CD4-positive, alpha-beta T cell treated with Interleukin-6 at 100 ng/mL for 8 hours (primary cell): ENCODE measurements at places on chromosomes 3 and 15.
A peak's percentile ranks its signal among the peaks of the same experiment; 100 is the strongest.

- no peak for DNase-seq
These were observed 3.8 kb upstream of the LARP6 start for GRCh38 chr15:70857562-70858285.

GRCh38 chr15:52645916-52646315 lies 33.3 kb downstream of the ATOSA start:
- DNase-seq, result no peak

DNA sequence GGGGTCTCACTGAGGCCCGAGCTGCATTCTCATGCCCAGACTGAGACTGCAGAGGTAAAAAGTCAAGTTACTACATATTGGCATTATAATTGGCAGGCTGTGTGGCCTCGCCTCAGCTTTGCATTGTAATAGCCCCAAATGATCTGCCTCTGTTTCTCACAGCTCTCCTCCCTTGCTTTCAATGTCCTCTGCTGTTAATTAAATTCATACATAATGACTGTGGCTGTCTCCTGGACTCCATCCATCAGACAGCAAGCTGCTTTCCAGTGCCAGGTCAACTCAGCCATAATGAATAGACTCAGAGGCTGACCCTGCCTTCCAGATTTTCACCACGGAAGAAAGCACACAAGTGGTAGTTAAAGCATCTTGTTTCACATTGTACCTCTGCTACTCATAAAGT lies 7.6 kb upstream of the RTP4 start:
- no peak for DNase-seq

- no peak for DNase-seq
These were observed 17.0 kb downstream of the RAB43 start for GRCh38 chr3:129104498-129105079.

DNA sequence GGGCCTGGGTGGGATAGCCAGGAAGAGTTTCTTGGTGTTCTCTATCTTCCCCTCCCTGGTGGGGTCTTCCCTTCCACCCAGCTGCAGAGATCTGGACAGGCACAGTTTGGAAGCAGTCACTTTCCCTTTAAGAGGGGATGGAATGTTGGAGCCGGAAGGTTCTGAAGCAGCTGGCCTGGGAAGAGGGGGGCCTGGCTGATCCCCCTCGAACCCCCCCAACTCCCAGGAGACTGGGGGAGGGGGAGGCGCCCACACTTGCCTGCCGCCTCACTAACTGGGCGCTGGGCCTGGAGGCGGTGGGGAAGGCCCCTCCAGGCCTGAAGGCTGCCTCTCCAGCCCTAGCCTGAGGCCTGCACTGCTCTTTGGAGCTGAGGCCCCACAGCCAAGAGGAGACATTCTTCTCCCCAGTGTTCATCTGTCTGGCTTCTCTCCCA lies 1.4 kb downstream of the DVL3 start:
- DNase-seq, result no peak

- DNase-seq, result no peak
These were observed 41.4 kb downstream of the C3orf85 start for GRCh38 chr3:109177908-109178307.

- DNase-seq, result no peak
These were observed 2.2 kb downstream of the RPSA start for GRCh38 chr3:39408493-39409372.

GRCh38 chr3:43353923-43354670 lies 67.8 kb downstream of the SNRK start:
- no peak for DNase-seq

DNA sequence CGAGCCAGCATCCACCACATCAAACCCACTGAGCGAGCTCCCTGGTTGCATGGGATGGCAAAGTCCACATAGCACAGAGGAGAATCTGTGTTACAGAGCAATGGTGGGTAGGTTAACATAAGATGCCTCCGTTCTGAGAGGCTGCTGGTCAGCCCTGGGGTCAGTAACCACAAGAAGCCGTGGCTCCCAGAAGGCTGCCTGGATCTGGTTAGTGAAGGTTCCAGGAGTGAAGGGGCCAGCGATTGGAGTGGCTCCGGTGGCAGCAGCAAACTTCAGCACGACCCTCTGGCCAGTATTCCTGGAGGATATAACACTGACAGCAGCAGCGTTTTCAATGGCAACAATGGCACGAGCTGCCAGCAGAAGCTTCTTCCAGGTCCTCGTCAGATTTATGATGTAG lies 18.4 kb upstream of the PIGZ start:
- no peak for DNase-seq

DNA sequence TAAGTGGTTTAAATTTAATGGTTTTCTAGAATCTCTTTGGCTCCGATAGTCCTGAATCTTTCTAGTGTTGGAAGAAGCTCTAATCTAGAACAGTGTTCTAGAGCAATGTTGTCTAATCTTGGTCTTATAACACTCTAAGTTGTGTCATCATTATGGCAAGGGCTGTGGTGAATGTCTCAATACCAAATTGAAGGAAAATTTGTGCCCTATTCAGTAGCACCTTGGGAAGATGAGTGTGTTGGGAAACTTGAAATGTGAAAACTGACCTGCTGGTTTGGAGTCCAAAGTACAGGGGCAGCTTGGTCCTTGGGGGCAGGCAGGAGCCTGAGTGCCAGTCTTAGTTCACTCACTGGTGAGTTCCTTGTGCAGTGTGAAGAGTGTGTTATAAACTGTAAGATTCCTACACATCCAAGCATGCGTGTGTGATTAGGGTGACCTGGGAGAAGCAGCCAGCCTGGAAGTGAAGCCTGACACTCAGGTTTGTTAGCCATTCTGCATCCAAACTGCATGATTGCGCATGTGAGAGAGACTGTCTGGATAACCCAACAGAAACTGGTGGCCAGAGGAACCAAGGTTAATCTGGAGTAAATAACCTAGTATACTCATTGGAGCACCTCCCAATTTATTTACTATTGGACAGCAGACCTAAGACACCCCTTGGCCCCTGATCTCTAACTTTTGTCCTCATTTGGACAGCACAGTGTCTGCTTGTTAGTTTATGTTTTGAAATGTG lies 14.6 kb downstream of the ZNF592 start:
- no peak for DNase-seq

DNA sequence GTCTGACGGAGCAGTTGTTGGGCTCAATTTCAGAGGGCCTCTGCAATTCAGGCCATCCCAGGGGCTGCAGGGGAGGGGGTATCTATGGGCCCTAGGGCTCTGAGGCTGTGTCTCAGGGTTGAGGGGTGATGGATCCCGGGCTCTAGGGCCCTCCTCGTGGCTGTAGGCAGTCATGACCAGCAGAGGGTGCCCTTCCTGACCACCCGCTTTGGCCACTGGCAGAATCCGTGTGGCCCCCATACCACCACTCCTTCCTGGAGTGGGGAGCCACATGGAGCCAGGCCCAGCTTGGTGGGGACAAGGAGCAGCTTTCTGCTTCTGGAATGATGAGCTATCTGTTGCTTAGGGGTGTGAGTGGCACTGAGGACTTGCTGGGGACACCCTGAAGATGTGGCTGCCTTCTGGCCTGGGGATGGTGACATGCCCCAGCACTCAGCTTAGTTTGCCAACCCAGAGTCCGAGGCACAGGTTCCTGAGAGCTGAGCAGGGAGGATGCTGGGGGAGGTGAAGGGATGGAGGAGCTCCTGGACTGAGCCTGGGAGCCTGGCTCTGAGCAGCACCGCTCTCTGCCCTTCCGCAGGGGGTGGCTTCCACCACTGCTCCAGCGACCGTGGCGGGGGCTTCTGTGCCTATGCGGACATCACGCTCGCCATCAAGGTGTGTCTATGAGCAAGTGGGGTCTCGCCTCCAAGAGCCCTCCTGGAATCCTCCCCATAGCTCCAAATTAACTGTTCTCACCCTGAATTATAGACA lies 20.2 kb downstream of the HDAC11 start:
- DNase-seq, result no peak

GRCh38 chr3:130635285-130635684 lies 111.3 kb downstream of the PIK3R4 start:
- DNase-seq, result no peak

GRCh38 chr3:67001086-67001861 lies 3.2 kb downstream of the KBTBD8 start:
- no peak for DNase-seq

- DNase-seq, result no peak
These were observed 915 bp upstream of the CALML4 start for GRCh38 chr15:68205954-68206539.

DNA sequence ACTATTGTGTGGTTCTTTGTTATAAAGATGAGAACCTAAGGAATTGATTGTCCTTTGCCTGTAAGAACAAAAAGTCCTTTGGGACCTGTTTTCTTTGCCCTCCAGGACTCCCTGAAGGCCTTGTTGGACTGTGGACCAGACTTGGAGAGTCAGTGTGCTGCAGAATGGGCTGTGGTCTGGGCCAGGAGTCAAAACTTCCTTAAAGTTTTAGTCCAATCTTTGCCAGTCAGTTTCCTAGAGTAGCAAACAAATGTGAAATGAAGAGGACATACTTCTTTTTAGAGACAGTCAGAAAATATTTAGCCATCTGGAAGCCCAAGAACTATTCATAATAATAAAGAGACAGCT lies 45.4 kb downstream of the PDE8A start:
- DNase-seq, result no peak

- DNase-seq, result no peak
These were observed 57.2 kb downstream of the USP13 start for GRCh38 chr3:179710079-179710478.

DNA sequence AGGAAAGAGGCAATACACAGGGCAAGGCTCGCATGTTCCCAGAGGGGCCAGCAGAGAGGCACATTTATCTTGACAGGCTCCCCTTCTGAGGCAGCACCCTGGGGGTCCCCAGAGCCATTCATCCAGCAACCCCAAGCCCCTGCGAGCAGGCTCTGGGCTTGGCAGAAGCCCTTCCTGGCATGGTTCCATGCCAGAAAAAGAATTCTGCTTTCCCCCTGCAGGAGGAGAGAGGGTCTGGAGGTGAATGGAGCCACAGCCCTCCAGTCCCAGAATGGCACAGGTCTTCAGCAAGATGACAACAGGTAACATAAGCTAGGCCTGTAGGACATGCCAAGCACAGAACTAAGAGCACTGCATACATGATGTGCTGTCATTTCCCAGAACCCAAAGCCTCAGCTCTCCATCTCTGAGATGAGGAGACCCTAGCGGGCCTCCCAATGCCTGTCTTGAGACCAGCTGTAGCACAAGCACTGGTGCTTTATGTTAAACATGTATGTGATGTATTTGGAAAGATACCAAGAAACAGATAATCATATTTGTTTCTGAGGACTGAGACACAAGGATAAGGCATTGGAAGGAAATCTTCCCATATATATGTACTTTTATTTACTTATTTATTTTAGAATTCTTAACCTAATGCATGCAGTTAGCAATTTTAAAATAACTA lies 121.6 kb downstream of the ALDH1A2 start:
- no peak for DNase-seq

DNA sequence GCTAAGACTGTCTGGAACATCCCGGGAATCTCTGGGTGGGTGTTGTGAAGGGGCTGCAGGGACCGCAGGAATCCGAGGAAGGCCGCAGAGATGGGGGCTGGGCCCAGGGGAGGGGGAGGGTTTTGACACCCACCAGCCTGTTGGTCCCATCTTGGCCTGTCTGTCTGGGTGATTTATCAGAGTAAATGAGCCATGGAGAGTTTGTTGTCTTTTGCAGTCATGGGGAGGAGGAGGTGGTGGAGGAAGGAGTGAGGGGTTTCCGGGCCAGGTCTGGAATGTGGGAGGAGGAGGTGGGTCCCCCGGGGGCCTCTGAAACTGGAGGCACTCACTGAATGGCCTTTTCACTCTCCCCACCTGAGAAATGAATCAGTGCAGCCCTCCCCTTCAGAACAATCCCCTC lies 11.5 kb downstream of the SEMA3F start:
- no peak for DNase-seq

GRCh38 chr3:11170052-11170770 lies 15.9 kb downstream of the HRH1 start:
- DNase-seq, result no peak

DNA sequence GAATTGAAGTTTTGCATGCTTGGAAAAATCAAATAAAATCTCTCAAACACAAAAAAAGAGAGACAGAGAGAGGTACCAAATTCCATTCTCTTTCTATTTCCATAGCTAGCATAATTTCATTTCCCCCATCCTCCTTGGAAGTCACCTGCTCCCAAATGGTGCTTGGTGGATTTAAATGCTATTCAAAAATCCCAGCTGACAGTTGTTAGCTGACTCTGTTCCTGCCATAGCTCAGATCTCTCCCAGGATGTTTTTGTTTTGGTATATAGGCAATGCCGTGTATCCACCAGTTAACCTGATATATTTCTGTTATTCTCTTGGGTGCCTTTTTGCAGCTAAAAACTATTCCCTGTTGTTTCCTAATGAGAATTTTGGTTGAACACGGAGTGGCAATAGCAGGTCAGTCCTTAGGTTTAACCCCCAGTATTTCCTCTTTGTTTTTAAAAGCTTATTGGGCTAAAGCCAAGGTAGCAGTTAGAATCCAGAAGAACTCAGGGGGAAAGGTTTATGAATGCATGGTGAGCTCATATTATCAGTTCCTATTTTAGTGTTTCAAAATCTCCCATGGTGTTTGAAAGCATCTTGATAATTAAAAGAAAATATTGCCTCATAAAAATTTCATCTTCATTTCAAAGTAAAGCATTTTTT lies 240.0 kb upstream of the GBE1 start:
- DNase-seq, result no peak

DNA sequence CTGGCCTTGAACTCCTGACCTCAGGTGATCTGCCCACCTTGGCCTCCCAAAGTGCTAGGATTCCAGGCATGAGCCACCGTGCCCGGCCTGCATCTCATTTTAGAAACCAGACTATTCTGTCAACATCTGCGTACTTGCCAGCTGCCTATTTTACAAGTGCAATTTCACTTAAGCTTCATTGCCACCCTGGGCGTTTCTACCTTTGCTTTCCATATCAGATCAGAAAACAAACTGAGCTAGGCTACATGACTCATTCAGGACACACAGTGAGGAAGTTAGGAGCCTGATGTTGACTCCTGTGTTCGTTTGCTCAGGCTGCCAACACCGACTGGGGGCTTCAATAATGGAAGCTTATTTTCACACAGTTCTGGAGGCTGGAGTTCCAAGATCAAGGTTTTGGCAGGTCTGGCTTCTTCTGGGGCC lies 42.3 kb upstream of the KLHL25 start:
- DNase-seq, result no peak

DNA sequence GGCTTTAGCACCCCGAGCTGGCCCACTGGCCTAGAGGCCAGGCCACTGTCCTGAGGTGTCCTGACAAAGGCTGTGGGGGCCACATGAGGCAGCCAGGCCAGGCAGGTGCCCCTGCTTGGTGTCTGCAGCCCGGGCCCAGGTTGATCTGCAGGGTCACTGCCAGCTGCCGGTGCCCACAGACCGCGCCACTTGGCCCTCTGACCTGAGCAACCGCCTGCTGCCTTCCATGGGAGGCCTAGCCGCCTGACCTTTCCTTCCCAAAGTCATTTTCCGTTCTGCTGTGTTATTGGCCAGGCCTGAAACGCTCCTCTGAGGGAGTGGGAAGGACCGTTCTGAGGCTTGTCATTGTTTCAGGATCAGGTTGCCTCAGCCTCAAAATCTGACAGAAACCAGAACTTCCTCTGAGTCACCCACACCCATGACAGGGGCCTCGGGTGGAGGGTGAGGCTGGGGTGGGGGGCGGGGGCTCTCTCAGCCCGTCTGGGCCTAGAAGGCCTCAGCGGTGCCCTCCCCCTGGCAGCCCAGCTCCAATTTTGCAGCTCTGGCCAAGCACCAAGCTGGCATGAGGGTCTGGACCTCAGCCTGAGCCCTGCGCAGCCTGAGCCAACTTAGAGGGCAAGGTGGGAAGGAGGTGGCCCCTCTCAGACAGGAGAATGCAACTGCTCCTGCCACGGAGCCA lies 140.7 kb upstream of the MEF2A start:
- peak; percentile 75 for DNase-seq

- no peak for DNase-seq
These were observed 120.7 kb upstream of the WNT5A start for GRCh38 chr3:55607844-55608243.
